ENCODE measurements at places on chromosomes 2 and 18. TPM values are rescaled to one million over a fixed set of nuclear protein-coding genes. Genes with fewer than 3 reads are reported as not detected.

- no peak for DNase-seq
Observed at GRCh38 chr18:71011389-71011788, 722.5 kb downstream of the SOCS6 start.

GRCh38 chr2:28901202-28901601 is 6.7 kb downstream of the WDR43 start:
- DNase-seq: no peak

- DNase-seq: no peak
Observed at GRCh38 chr2:51997571-51997970, 965.6 kb upstream of the NRXN1 start.

- no peak for DNase-seq
Observed at GRCh38 chr18:61329398-61329797, 3.8 kb upstream of the CDH20 start.

The IL1RL1 gene
- 46.5 TPM for total RNA-seq

The ANKMY1 gene
- 19.3 TPM for total RNA-seq
